Iris pigment epithelial cell (primary cell): ENCODE measurements at places on chromosomes 12 and 14.

DNA sequence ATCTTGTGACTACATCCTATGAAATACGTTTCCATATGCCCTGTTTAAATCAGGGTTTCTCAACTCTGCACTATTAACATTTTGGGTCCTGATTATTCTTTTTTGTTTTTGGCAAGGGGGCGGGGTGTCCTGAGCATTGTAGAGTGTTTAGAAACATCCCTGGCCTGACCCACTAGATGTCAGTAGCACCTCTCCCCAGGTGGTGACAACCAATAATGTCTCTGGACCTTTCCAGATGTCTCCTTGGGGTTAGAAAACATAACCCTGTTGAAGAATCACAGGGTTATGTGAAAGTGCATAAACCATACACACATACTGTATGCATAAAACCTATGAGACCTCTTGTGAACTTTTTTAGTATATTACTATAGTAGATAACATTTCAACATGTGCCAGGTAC is 1.4 kb downstream of the ACAD10 start:
- DNase-seq: no peak

DNA sequence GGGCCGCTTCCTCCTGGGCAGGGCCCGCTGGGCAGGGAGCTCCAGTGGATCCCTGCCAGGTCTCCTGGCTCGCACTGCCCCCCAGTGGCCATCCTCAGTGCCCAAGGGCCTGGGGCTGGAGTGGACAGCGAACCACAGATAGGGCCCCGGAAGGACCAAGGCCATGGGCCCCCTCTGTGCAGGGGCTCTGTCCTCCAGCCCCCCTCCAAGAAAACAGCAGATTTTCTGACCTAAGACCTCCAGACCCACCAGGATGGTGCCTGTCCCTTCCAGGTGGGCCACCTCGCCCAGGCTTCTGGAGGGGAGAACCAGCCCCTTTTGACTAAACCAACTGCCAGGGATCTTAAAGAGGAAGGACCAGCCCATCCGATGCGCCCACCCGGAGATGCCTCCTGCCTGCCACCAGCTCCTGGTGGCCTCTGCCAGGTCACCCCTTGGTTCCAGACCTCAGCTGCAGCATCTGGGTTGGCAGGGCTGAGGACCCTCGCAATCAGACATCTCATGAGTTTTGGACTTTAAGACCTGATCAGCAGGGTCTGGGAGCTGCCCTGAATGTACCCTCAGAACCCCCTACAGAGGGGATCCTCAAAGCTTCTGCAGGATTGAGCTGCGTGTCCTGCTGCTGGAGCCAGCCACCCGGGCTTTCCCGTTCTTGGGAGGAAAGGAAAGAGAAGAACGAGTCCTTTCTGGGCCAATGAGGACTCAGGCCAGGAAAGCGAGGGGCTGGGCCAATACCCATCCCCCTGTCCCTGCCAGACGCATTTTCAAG is 325.8 kb upstream of the DIO3 start:
- DNase-seq: peak; percentile 31

DNA sequence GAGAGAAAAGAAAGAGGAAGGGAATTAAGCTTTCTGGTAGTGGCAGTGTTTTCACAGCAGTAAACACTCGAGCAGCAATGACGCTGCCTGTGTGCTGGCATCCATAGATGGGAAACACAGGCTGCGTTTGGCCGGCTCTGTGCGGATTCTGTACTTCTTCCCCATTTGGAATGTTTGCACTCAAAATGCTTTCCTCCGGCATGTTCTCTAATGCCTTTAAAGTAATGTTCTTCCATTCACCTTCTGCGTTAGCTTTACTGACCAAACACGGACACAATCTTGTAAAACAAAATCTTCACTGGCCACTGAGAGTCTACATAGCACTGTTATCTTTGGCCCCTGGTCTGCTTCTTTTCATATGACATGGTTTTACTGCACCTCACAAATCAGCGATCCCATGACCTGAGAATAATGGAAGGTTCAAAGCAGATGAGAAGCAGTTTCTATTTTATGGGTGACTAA is 31.4 kb downstream of the DCP1B start:
- peak; percentile 56 for DNase-seq

GRCh38 chr12:27236498-27236897 is 7.6 kb upstream of the STK38L start:
- DNase-seq: peak; percentile 39

- DNase-seq: no peak
These were observed 54.6 kb upstream of the STON2 start for GRCh38 chr14:81454572-81455218.

- peak; percentile 82 for DNase-seq
These were observed 47.9 kb downstream of the RPH3A start for GRCh38 chr12:112839386-112839972.
